Pericardium fibroblast (primary cell): ENCODE measurements at places on chromosomes 13 and 19. TPM values are rescaled to one million over a fixed set of nuclear protein-coding genes. Genes with fewer than 3 reads are reported as not detected.

SULT2A1 gene
- not detected in 2 replicates for total RNA-seq

PTGER1 gene
- total RNA-seq = 3.0 and 8.2 TPM in 2 replicates

NBEA gene
- total RNA-seq = 1.6 and 2.6 TPM in 2 replicates

RNASEH2A gene
- 7.7 and 9.2 TPM in 2 replicates for total RNA-seq

NCAN gene
- not detected in 2 replicates for total RNA-seq

HCST gene
- total RNA-seq = not detected in 2 replicates

SYCN gene
- total RNA-seq = not detected in 2 replicates

DNAAF3 gene
- total RNA-seq = 0.26 TPM in 1 of 2 replicates, not detected in the other

CGB8 gene
- total RNA-seq = not detected in 2 replicates

NANOS3 gene
- not detected in 2 replicates for total RNA-seq

ZNF229 gene
- total RNA-seq = 3.7 and 4.2 TPM in 2 replicates

INSL3 gene
- total RNA-seq = not detected in 2 replicates

ZNF723 gene
- total RNA-seq = not detected in 2 replicates

LYPD5 gene
- total RNA-seq = 0.82 and 0.94 TPM in 2 replicates

AZU1 gene
- total RNA-seq = not detected in 2 replicates

FBXO46 gene
- 8.4 and 9.7 TPM in 2 replicates for total RNA-seq

KLC3 gene
- not detected in 2 replicates for total RNA-seq

TEKTIP1 gene
- total RNA-seq = not detected in 2 replicates

PSG7 gene
- not detected in 2 replicates for total RNA-seq

KLHL1 gene
- not detected in 2 replicates for total RNA-seq

NXNL1 gene
- total RNA-seq = not detected in 2 replicates

IZUMO2 gene
- not detected in 2 replicates for total RNA-seq

CPB2 gene
- not detected in 2 replicates for total RNA-seq

CACNA1A gene
- total RNA-seq = 2.3 and 2.6 TPM in 2 replicates

DHRS12 gene
- 5.7 and 6.1 TPM in 2 replicates for total RNA-seq

MYH14 gene
- total RNA-seq = not detected in 2 replicates

LILRA1 gene
- not detected in 2 replicates for total RNA-seq

ACTL9 gene
- total RNA-seq = not detected in 2 replicates

PLEKHA4 gene
- 10.3 and 28.0 TPM in 2 replicates for total RNA-seq

FGF21 gene
- not detected in 2 replicates for total RNA-seq

SF3A2 gene
- total RNA-seq = 34.6 and 36.6 TPM in 2 replicates

SLC17A7 gene
- not detected in 2 replicates for total RNA-seq

ZNF575 gene
- total RNA-seq = 0.43 and 0.58 TPM in 2 replicates

GSX1 gene
- total RNA-seq = not detected in 2 replicates

DCLK1 gene
- 2.2 and 44.3 TPM in 2 replicates for total RNA-seq

ELAVL3 gene
- total RNA-seq = not detected in 2 replicates

ZNF429 gene
- total RNA-seq = 3.9 and 6.0 TPM in 2 replicates

PPM1N gene
- 1.3 and 2.6 TPM in 2 replicates for total RNA-seq

FXYD1 gene
- 8.5 and 18.8 TPM in 2 replicates for total RNA-seq

CDX2 gene
- not detected in 2 replicates for total RNA-seq
